ENCODE measurements at places on chromosomes 2 and 18.

DNA sequence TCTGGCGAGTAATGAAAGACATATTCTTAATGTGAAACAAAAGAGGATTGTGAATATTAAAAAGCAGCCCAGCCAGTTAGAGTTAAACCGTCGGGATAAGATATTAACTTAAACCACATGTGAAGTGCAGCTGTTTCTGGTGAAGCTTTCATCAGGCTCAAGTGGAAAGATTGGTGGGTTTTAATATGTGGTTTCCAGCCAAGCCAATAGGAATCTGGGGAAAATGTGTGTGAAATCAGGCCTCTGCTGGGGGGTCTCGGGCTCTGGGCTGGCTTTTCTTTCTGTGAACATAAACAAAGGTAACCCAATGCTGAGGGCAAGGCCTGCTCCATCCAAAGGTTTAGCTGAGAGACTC is 279.6 kb downstream of the SLC4A3 start:
- no peak for DNase-seq

- no peak for DNase-seq
Measured at GRCh38 chr18:31162419-31162793, 250 bp downstream of the DSC1 start.

DNA sequence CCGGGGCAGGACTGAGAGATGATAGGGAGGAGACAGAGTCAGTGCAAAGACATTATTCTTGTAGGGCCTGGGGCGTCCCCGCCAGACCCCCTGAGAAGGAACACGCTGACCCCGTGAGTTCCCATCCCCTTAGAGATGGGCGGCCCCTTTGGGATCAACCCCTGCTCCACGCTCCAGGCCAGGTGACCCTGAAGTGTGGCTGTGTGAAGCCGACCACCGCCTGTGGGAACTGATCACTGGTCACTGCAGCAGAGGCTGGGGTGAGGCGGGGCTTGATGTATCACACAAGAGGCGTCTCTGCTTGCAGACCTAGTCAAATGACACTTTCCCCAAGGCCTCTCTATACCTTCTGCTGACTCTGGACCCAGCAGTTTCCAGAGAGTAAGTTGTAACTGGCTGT is 157.4 kb upstream of the TWIST2 start:
- no peak for DNase-seq

DNA sequence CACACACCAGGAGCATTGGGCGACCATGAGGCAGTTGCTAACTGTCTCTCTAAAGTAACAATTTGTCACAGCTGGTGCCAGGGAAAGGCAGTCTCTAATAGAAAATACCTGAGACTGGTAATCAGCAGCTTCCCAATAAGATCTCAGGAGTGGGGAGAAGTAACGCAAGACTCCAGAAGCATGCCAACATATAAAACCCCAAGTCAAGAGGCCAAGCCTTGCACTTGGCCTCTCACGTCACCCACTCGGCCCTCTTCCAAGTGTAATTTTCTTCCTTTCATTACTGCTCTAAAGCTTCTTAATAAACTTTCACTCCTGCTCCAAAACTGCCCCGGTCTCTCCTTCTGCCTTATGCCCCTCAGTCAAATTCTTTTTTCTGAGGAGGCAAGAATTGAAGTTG is 455.6 kb upstream of the ACVR2A start:
- DNase-seq: no peak

GRCh38 chr2:38600242-38600891 is 2.4 kb downstream of the HNRNPLL start:
- no peak for DNase-seq

DNA sequence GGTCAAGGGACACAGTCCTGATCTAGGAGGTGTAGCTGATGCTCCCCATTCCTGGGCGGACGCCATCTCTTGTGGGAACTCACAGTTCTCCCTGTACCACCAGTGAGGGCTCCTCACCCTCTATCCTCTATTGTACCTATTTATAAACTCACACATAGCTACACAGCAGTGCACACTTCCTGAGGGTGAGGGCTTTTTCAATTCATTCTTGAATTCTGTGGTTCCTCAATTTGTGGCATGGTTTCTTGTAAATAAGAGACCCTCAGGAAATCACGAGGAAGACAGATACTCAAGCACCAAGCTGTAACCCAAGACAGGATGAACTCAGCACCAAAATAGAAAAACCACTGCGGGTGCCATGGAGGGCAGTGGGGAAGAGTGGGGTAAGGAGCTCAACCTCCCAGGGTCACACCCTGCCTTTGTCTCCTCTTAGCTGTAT is 245.9 kb upstream of the PXDN start:
- no peak for DNase-seq

DNA sequence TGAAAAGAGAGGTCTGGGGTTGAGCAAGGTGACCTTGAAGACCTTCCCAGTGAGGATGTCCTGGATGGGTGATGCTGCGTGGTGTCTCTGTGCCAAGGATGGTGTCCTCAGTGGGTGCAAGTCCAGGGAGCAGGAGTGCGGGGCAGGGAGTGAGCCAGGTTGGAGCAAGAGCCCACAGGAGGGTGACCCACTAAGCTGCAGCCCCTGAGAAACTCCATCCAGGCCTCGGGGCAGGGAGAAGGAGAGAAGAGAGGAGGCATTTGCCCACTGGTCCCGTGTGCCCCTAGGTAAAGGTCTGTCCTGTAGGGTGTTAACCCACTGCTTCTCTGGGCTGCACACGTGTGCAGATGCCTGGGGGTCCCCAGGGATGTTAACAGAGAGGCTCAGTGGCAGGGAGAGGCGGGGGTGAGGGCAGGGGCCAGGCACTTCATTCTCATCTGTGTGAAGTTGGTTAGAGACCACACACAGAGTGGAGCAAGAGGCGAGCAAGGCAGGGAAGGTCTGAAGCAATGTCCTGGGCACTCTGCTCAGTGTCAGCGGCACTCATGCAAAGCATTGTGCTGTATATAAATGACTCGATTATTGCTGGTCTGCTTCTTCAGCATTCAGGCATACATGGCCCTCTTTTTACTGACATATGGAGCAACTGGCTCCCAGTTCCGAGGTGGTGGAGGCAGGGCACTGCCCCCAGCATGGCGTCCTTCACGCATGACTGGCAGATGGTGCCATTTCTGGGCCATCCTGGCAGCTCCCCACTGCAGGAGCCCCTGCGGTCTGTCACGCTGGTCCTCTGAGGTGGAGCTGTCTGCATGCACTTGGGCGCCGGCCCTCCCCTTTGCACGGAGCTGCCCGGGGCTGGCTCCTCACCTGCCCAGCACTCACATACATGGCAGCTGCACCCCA is 117.2 kb upstream of the HS6ST1 start:
- no peak for DNase-seq

DNA sequence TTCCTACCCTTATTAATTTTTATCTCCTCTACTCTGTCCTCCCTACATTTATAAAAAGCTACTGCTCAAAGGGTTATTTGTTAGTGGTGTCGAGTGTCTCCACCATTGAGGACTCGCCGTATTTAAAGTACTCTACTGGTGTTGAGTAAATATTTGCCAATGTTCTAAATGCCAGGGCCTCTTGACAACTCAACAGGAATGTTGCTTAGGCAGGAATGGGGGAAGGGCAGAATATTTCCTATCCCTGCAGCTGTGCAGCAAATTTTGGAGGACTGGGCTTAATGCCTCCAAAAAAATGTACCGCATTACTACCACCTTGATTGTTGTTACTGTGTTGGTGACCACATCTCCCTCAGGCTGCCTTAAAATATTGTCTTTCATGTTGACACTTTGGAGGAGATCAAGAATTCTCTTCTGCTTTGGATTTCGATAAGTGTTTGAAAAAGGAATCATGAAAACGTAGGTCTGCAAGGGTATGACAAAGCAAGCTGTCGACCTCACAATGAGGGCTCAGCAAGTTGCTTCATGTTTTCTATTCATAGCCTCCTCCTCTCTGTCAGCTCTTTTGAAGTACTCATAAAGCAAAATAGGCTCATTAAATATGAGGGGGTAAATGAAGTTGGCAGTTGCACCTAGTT is 84.3 kb downstream of the EFEMP1 start:
- no peak for DNase-seq

- no peak for DNase-seq
Measured at GRCh38 chr2:179602452-179602851, 259.0 kb downstream of the ZNF385B start.

DNA sequence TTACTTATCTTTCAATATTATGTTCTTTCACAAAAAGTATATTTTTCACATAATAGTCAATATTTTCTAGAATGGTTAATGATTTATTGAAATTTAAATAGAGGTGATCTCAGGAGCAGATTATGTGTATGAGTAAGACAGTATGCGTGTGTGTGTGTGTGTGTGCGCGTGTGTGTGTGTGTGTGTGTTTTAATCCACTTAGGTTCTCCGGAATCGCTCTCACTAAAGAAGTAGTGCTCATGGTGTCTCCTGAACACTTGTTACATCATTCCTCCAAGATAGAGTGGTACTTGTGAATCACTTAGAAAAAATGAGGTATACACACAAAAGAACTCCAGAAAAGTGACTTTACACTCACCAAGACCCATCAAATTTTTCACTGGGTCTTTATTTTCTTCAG is 91.0 kb upstream of the KCNH7 start:
- DNase-seq: no peak

DNA sequence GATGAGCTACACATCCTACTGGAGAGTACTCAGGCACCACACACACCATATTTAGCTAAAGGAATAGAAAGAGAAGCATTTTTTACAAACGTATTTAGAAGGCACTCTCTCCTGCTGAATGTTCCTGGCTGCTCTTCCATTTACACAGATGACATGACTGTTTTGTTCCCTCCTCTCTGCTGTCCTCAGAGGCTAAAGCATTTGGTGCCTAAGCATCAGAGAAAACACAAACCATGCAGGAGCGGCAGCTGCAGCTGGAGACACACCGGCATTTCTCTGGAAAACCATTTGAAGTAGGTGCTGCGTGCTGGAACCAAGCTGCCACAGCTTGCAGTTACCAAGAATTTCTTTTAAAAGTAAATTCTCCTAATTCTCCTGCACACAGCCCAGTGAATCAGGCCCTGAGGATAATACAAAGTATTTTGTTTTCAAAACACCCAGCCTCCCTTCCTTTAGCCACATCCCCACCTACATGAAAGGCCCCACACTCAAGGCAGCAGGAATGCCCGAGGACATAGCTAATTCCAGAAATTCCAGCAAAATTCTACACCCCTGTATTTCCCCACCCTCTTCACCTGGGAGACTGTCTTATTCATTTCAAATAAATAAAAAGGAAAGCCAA is 488.9 kb upstream of the SOX11 start:
- DNase-seq: no peak

DNA sequence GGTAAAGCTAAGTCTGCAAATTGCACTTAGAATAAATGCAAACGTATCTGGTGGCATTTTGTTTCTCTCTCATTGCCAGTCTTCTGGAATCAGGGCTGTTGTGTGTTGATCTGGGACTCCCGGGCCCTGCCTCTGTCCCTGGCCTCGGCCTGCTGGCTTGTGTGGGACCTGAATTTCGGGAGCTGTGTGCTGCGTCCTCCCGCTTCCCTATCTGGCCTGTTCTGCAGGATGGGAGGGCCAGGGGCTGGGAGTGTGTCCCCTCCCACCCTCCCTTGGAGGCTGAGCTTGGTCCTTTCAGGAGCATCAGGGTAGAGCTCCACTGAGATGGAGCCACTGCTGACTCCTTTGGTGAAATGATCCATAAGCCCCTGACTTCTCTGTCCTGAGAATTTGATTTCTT is 118.5 kb downstream of the ACKR3 start:
- no peak for DNase-seq

DNA sequence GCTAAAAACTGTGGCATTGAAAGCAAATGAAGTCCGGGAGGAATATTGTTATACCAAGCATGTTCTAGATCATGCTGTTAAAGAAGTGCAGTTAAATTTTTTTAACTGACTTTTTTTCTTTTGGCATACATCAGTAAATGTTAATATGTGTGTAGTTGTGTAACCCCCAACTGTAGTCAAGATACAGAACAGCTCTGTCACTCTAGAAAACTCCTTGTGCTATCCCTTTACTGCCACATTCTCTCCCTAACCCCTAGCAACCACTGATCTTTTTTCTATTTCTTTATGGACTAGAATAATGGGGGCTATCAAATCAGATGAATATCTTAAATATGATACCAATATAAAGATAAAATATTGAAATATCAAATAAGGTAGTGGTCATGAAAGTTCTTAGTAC is 46.4 kb downstream of the LCLAT1 start:
- DNase-seq: no peak

GRCh38 chr2:229375251-229375650 is 104.2 kb upstream of the PID1 start:
- DNase-seq: no peak

DNA sequence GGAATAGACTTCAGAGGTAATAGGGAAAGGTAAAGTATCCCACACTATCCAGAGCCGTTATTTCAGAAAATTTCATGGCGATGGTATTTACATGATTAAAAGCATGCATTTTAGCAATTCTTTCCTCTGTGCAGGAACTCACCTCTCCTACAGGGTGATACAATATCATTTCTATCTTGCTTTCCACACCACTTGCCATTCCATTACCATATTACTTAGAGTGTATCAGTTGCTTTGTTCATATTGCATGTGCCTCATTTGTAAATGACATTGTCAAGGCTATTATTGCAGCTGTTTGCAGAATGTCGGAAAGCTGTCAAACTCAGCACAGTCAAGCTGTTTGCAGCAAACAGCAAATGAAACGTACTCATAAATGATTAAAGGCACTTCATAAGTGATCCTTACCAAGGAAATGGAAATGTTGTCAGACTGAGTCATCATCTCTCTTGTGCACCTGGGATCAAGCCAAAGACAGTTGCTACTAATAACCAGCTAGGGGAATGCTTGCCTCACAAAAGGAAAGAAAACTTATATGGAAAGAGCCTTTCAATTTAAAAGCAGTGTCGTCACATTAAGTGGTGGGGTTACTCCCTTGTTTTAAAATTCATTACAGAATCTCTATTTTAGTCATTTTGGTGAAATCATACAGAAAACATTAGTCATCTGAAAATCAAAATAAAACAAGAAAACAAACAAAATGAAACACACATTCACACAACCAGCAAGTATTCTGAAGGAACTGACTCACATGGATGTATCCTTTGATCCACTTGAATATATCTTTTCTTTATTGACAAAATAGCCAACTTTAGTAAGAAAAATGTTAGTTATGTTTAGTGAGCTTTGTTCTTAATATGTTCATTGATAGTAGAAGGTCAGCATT is 1064.1 kb upstream of the CNTNAP5 start:
- no peak for DNase-seq

GRCh38 chr2:124822516-124822915 is 797.4 kb downstream of the CNTNAP5 start:
- no peak for DNase-seq

GRCh38 chr2:108621087-108621559 is 86.9 kb downstream of the LIMS1 start:
- peak; percentile 63 for DNase-seq
